Kidney (tissue), 22 donors: ENCODE measurements at places on chromosomes 13 and 19. TPM values are rescaled to one million over a fixed set of nuclear protein-coding genes. Genes with fewer than 3 reads are reported as not detected.

- DNase-seq, result no peak
These were observed 394.2 kb downstream of the FGF9 start for GRCh38 chr13:22064854-22065620.

GRCh38 chr19:9054765-9055164, 32.1 kb upstream of the OR1M1 start:
- DNase-seq, result peak; percentile 71

GRCh38 chr13:48506092-48506701, 26.7 kb downstream of the RCBTB2 start:
- DNase-seq, result no peak

- no peak for DNase-seq
These were observed 144.6 kb downstream of the NDFIP2 start for GRCh38 chr13:79625517-79625916.

GRCh38 chr13:33169273-33169980, 116.1 kb downstream of the STARD13 start:
- DNase-seq, result no peak

- DNase-seq, result no peak
These were observed 1314.9 kb downstream of the PCDH9 start for GRCh38 chr13:65915195-65915594.

DNA sequence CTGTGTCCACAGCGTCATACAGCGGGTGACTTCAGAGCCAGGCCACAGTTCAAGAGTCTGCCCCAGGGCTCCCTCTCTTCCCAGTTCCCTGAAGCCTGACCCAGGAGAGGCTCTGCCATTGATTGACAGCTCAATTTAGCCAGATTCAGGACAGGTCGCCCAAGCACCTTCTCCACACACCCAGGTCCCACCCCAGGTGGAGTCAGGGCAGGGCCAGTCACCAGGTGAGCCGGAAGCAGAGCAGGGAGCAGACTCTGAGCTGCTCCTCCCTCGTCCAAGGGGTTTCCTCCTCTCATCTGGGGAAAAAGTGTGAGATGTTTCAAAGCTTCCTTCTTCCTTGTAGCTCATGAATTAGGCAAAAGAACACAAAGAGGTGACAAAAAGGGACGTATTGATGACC, 5.6 kb downstream of the CEACAM7 start:
- no peak for DNase-seq

GRCh38 chr13:40271931-40272775, 394.3 kb downstream of the FOXO1 start:
- no peak for DNase-seq

DNA sequence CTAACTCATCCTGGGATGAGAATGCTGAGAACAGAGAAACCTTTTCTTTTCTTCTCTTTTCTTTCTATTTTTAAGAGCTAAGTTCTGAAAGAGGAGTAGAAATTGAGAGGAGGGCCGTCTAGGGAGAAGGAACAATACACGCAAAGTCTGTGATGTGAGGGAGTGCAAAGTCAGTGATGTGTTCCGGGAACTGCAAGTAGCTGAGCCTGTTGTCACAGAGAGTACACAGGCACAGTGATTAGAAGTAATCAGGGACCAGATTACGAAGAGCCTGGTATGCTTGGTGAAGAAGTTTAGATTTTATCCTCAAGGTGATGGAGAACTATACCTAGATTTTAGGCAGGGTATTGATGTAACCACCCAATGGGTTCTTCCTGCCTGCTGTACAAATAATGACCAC, 32.0 kb upstream of the CXCL17 start:
- no peak for DNase-seq

DNA sequence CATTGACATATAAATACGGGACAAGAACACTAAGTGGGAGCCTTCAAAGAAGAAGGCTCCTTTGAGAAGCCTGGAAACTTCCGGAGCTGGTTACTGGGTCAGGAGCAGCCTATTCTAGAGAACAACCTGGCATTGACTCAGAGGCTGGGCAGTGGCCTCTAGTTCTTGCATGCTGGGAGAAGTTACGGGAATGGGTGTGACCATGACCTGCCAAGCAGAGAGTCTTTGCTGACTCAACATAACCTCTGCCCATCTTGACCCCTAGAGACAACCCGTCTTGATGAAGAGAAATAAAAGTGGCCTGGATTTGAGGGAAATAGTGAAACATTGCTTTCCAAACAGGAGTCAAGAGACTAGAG, 21.0 kb downstream of the STARD13 start:
- no peak for DNase-seq

DNA sequence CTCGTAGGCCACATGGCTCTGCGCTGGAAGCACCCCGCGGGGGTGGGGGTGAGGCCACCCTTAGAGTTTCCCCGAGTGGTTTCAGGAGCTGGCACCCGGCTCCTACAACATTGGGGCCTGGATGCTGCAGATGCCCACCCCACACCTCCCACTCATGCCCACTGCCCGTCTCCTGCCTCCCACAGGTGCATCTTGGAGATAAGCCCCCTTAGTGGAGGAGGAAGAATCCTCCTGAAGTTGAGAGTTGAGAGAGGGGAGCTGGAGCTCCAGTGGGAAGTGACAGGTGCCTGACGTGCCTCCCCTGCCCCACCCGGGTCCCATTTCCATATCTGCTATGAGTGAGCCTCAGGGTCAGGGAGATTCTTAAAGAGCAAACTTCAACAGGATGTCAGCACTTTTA, 341.3 kb downstream of the TEX29 start:
- peak; percentile 7 for DNase-seq

- peak; percentile 59 for DNase-seq
These were observed 153.9 kb downstream of the TEX29 start for GRCh38 chr13:111474136-111475002.

- DNase-seq, result no peak
These were observed 488.1 kb downstream of the COG6 start for GRCh38 chr13:40143559-40143958.

DNA sequence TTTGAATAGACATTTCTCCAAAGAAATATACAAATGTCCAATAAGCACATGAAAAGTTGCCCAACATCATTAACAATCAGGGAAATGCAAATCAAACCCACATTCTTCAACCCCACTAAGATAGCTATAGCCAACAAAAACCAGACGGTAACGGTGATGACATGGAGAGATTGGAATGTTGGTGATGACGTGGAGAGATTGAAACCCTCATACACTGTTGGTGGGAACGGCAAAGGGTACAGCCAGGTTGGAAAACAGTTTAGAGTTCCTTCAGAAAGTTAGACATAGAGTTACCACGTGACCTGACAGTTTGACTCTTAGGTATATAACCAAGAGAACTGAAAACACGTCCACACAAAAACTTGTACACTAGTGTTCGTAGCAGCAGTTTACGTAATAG, 48.1 kb downstream of the TNFRSF19 start:
- DNase-seq, result no peak

GRCh38 chr19:13103581-13104359, 1.1 kb upstream of the LYL1 start:
- no peak for DNase-seq

DNA sequence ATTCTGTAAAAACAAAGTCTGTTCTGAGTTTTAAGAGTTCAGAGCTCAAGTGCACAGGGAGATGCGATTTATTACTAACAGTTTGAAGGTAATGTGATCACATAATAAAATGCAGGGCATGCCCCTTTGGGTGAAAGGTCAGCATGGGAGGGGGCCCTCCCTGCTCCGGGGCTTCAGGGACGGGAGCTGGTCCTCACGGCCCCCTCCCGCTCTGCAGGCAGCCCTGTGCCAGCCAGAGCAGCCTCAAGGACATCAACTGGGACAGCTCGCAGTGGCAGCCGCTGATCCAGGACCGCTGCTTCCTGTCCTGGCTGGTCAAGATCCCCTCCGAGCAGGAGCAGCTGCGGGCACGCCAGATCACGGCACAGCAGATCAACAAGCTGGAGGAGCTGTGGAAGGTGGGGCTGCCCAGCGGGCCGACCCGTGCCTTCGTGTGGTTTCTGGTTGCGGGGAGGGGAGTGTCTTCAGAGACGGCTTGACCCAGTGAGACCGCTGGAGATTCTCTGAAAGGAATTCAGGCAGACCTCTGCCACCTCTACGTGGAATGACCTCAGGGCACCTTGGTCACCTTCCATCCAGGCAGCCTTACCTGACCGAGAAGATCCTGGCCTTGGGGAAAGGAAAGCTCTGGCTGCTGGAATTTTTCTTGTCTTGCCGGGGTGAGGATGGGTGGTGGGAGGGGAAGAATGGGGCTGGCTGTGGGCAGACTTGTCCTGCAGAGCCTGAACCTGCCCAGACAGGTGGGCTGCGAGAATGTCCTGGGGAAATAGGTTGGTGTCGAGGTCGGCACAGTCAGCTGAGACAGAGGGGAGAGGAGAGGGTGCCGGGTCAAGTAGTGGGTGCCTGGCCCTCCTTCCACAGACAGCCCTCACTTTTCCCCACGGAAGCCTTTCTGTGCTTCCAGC, 19.0 kb downstream of the UPF1 start:
- peak; percentile 76 for DNase-seq

DNA sequence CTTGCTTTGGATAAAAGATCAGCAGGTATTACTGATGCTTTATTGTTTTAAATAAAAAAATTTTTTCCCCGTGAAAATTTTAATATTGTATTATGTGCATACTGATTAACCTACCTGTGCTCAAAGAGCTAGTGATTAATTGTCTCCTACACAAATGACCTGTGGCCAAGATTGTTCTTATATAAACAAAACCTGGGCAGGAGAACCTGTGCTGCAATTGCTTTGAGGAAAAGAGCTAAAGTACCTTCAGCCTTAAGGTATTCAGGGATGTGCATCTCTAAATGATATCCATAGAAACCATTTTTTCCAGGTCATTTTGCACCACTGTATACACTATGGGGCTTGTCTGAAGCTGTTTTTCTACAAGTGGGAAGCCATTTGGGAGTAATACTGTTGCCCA, 1.2 kb downstream of the FRY start:
- DNase-seq, result no peak

DNA sequence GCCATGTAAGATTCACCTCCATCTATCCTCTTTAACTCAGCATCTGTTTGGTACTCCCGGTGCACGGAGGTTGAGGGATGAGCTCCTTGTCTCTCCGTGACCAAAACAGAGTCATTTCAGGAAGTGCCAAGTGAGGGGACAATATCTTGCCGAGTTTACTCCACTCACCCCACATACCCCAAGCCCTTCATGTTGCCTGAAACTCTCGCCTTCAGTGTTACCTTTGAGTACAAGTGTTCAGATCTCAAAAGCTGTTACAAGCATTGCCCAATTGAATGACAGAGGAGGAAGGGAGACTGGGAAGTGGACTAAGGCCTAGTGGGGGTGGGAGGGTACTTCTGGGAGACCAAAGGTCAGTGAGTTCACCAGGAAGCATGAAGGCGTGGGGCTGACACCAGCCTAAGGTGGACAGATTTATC, 6.0 kb upstream of the SIGLEC12 start:
- no peak for DNase-seq

- no peak for DNase-seq
These were observed 47.8 kb downstream of the COL4A2 start for GRCh38 chr13:110354715-110355473.

- DNase-seq, result no peak
These were observed 133.3 kb downstream of the LHFPL6 start for GRCh38 chr13:39469676-39470075.

GRCh38 chr13:41587490-41587889, 130.1 kb downstream of the RGCC start:
- no peak for DNase-seq

DNA sequence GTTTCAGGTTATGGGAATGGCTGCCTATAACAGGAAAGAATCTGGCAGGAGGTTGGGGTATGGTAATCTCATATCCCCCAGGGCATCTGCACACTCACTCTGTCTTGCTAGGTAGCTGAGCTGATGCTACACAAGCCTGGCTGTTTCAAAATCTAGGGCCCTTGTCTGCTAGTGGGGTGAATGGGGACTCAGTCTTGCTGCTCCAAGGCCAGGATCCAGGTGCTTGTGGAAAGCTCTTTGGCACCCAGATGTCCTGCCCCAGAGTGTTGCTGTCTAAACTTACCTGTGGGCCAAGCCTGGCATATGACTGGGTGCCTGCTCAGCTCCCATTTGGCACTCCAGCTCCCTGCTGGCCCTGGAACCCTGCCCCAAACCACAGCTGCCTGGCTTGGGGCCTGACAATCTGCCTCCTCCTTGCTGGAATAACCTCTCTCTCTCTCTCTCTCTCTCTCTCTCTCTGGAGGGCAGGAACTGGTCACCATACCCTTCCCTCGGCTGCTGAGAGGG, 158.1 kb upstream of the TSC22D1 start:
- DNase-seq, result no peak

- DNase-seq, result no peak
These were observed 691 bp upstream of the OLFM2 start for GRCh38 chr19:9937001-9937411.

DNA sequence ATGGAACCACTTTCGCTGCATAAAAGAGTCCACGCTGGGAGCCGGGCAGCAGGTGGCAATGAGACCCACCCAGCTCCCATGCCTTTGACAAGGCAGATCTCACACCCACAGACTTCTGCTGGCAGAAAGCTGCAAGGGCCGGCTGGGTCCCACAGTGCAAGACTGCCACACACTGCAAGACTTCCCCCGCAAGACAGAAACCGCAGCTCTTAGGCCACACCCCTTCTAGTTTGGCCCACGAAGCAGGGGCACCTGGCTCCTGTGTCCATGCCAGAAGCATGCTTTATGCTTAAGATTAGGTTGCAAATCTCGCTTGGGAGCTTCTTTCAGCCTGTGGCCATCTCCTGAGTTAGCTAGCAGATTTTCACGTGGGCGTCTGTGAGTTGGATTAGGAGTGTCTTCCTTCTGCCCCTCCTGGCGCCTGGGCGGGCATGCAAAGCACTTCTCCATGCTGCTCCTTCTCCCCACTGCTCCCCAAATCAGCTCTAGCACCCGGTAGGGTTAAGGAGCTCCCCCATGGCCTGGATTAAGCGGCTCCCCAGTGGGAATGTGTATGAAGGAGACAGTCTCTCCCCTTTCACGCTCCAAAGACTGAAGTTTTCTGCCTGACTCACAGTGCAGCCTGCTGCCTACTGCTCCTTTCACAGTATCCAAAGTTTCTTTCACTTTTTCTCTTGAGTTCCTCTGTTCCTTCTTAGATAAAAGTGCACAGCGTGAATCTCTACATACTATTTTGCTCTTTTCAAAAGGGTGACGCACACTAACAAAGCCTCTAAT, 17.7 kb downstream of the GPC6 start:
- peak; percentile 46 for DNase-seq

DNA sequence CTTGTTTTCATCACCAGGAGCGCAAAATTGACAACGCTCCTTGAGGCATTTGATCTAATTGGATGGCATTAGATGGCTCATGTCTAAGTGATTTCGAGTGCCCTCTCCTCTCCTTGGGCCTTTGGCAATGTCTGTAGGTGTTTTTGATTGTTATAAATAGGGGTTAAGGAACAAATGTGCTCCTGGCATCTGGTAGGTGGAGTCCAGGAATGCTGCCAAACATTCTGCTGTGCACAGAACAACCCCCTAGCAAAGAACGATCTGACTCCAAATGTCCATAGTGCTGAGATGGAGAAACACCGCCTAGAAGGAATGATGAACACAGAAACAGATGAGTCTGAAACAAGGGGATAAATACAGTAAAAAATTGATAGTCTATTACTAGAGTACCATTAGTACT, 68.0 kb upstream of the C1QTNF9B start:
- no peak for DNase-seq

The KANK2 gene
- polyA plus RNA-seq, result 37.5 TPM

The DMRTC2 gene
- polyA plus RNA-seq, result not detected

The PLPPR3 gene
- polyA plus RNA-seq, result not detected

The FGF22 gene
- polyA plus RNA-seq, result 0.71 TPM

The PNMA8A gene
- 12.5 TPM for polyA plus RNA-seq

The GPC5 gene
- 6.8 TPM for polyA plus RNA-seq

The OVOL3 gene
- polyA plus RNA-seq, result not detected

The URAD gene
- polyA plus RNA-seq, result not detected

The ZNF677 gene
- polyA plus RNA-seq, result 6.5 TPM

The PALM gene
- 92.3 TPM for polyA plus RNA-seq

The ONECUT3 gene
- not detected for polyA plus RNA-seq

The TMPRSS9 gene
- polyA plus RNA-seq, result not detected

The CEACAM7 gene
- polyA plus RNA-seq, result not detected
